ENCODE measurements at places on chromosomes 16 and 17. TPM values are rescaled to one million over a fixed set of nuclear protein-coding genes. Genes with fewer than 3 reads are reported as not detected.

- DNase-seq, result no peak
These were observed 229.9 kb downstream of the ABCC12 start for GRCh38 chr16:47925811-47926460.

Gene CACNG1
- total RNA-seq, result not detected

DNA sequence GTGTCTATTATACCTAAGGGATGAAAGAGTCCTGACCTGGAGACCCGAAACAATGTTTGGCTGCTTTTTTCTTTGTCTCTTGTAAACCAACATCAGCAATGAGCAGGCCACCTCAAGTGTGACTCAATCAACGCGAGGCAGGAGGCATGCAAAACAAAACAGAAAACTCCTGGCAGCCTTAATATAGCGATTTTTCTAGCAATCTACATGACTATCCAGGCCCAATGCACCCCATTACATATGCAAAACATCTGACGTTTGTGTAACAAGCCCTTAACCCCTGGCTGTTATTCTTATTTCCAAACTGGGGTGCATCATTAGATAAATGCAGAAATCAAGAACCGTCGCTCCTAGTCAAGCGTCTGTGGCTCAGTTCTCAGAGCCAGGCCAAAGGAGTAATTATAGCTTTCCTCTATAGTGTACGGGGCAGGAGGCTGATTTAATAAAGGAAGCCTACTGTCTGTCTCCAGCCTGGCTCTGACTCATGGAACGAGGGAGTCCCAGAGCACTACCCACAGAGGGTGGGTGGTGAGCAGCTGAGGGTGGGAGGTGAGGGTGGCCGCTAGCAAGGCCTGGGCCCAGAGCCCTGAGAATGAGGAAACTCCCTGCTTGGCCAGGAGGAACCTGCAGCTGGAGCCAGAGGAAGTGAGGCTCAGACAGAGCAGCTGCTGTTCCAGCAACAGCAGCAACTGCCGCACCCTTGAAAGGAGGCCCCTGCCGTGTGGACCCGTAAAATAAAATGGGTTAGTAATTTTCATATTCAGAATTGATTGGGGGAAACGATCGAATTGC lies 43.9 kb downstream of the CHD9 start:
- peak; percentile 40 for DNase-seq

- DNase-seq, result no peak
These were observed 78.2 kb upstream of the RNU2-1 start for GRCh38 chr17:43312011-43312410.

Gene UTP4
- 112 TPM for total RNA-seq

DNA sequence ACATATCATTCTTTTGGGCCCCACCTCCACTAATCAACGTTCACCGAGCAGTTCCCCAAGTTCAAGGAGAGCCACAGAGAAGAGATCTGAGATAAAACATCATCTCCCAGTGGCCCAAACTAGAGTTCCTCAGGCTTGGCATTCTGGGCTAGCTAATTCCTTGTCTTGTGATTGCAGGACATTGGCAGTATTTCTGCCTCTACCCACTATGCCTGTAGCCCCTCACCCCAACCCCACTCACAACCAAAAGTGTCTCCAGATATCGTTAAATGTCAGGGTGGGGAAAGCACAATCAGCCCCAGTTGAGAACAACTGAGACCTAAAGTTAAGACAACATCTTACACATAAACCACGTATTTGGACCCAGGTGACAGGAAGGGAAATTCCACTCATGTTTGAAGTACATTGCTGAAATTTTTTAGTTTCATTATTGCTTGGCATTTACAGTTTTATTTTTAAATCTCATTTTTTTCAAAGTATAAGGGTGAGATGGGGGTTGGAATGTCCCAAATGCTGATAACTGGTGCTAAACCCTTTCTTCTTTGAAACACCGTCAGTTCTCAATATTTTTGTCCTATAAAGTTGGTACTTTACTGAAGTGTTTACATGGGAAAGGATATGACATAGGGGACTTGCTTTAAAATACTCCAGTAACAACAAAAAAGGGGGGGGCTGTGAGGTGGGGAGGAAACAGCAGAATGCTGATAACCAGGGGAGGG lies 13.6 kb downstream of the ZC3H7A start:
- DNase-seq, result peak; percentile 55

- no peak for DNase-seq
These were observed 6.1 kb upstream of the WIPI1 start for GRCh38 chr17:68463211-68464019.

DNA sequence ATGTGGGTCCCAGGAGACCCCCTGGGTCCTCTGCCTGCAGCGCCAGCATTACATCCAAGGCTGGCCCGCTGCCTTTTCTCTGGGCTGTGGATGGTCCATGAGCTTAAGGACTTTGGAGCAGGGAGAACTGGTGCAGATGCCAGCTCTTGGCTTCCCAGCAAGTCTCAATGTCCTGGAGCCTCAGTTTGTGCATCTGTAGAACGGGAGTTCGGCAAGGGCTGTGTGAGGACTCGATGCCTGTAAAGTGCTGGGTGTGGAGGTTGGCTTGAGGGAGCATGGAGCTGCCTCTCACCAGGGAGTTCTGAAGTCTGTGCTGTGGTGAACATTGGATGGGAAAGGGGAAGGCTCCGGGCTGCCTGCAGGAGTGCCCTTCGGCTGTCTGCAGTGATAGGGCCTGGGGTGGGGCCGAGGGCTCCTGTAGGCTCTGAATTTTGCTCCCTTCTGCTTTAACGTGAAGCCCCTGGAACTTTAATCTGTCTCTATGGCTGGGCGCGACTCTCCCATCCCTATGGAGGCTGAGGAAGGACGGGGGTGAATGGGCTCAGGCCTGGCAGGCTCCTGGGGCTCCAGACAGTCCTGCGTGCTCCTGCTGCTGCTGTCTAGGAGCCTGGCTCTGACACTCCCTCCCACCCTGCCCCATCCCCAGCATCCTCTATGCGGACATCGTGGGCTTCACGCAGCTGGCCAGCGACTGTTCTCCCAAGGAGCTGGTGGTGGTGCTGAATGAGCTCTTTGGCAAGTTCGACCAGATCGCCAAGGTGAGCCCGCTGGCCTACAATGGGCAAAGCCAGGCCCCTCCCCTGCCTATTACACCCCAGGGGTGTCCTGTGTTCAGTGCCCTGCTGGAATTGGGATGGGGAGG lies 27.9 kb downstream of the ADCY7 start:
- DNase-seq, result no peak

Gene CDK5R1
- 24.6 TPM for total RNA-seq

DNA sequence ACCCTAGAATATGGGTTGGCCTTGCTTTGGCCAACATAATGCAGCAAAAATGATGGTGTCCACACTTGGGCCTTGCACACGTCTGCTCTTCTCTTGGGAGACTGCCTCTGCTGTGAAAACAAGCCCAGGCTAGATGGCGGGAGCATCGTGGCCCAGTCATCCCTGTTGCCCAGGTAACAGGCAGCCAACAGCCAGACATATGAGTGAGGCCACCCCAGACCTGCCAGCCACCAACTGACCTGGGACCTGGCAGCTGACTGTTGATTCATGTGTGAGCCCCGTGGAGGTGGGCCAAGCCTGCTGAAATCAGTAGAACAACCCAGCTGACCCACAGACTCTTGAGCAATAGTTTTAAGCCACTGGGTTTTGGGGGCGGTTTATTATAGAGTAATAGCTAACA lies 39.4 kb upstream of the CDH3 start:
- no peak for DNase-seq

DNA sequence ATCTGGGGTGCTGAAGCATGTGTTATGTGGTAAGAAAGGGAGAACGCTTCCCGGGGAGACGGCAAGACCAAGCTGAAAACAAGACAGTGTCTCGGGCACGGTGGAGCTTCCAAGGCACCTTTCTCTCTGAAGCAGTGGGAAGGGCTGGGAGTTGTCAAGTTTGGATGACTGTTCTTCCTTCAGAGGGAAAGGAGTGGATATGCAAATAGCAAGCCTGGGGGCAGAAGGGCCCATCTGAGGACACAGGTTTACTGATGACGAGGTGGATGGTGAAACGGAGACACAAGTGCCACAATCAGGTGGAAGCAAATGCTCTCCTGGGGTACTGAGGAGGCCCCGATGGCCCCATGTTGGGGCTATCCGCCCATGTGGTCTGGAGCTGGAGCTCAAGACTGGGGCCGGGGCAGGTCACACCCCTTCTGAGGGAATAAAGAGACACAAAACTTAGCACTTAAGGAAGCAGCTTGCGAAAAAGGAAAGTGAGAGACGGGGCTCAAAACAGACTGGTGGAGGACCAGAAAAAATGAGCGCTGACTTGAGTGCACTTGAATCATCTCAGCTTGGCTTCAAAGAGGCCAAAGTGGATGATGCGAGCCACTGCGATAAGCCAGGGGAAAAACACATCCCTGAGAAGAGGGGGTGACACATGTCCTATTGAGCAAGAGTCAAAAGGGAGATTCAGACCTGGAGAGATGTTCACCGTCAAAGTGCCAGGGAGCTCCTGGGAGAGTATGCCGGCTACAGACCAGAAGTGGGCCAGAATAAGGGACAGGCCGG lies 34.8 kb upstream of the MTSS2 start:
- no peak for DNase-seq

GRCh38 chr17:42192189-42193126 lies 1.8 kb downstream of the GHDC start:
- DNase-seq, result no peak

GRCh38 chr17:29084541-29085146 lies 41.7 kb downstream of the PIPOX start:
- no peak for DNase-seq

DNA sequence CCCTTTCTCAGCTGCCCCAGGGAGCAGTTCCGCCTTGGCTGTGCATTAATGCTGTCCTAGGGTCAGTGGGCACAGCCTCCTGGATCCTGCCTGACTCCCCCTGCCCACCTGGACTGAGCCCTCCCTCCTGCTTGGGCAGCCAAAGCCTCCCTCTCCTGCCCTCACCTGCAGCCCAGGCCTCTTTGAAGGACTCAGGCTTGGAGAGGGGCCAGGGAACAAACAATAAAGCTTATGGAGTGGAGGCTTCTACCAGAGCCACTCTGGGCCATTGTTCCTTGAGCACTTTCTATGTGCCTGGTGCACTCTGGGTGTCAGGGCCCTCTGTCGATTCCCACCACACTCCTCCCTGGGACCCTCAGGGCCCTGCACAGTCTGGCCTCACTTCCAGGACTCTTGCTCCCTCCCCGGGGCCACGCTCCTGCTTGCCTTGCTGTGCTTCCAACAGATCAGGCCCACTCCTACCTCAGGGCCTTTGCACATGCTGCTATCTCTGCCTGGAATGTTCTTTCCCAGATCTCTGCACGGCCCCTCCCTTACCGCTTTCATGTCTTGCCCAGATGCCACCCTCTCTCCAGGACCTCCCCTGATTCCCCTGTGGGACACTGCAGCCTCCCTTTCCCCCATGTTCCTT lies 5.0 kb downstream of the KCNJ12 start:
- DNase-seq, result no peak

Gene AANAT
- total RNA-seq, result not detected

- no peak for DNase-seq
These were observed 46.5 kb downstream of the IRX5 start for GRCh38 chr16:54977211-54977610.

GRCh38 chr17:65254166-65254565 lies 117.0 kb downstream of the RGS9 start:
- no peak for DNase-seq

GRCh38 chr16:84643180-84643583 lies 5.1 kb upstream of the KLHL36 start:
- DNase-seq, result no peak

Gene TBX21
- 27.9 TPM for total RNA-seq

Gene STAC2
- 0.07 TPM for total RNA-seq

DNA sequence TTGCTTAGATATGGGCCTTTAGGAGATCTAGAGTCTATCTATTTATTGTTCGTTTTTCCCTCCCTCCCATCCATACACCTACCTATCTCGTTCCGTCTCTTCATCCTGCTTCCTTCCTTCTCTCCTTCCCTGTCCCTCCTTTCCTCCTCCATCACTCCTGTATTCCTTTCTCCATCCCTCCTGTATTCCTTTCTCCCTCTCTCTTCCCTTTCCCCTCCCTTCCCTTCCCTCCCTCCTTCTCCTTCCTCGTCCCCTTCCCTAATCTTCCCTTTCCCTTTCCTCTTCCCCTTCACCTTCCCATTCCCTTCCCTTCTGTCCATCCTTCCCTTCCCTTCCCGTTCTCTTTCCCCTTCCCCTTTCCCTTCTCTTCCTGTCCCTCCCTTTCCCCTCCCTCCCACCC lies 10.6 kb downstream of the GP2 start:
- no peak for DNase-seq

GRCh38 chr16:1123525-1124230 lies 27.6 kb upstream of the C1QTNF8 start:
- DNase-seq, result no peak

Gene CRHR1
- not detected for total RNA-seq

Gene KRT12
- not detected for total RNA-seq

DNA sequence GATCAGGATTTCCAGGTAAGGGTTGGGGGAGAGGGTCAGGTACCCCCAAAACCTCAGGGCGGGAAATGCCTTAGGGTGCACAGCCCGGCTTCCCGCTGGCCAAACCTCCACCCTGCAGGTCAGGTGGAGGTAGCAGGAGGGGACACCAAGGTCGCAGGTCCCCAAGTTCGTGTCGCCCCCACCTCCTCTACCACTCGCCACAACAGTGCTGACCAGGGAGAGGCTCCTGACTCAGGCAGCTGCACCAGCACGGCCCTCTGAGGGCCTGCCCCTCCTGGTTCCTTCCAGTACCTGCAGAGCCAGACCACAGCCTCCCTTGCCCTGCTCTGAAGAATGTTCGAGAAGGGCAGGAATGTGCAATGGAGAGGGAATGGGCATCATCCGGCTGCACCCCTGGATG lies 3.9 kb downstream of the MRPL28 start:
- DNase-seq, result no peak

- DNase-seq, result no peak
These were observed 189.1 kb downstream of the CEP112 start for GRCh38 chr17:66002812-66003211.

- DNase-seq, result no peak
These were observed 25.5 kb downstream of the ASPA start for GRCh38 chr17:3501344-3501743.

DNA sequence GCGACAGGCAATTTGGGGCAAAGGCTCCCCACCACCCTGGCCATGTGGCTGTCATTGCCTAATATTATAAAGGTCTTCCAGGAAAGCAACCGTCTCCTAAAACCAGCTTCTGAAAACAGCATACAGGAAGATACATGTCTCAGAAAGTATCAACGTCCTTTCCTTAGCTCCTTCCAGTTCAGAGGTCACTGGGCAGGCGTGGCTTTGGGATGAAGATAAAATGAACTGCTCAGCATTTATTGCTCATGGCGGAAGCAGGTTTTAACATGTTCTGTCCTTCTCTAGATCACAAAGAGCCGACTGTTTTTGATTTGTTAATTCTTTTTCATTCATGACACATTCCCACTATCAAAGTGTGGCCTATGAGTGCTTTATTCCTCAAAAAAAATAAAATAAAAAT lies 8.0 kb downstream of the CFAP20 start:
- DNase-seq, result no peak

DNA sequence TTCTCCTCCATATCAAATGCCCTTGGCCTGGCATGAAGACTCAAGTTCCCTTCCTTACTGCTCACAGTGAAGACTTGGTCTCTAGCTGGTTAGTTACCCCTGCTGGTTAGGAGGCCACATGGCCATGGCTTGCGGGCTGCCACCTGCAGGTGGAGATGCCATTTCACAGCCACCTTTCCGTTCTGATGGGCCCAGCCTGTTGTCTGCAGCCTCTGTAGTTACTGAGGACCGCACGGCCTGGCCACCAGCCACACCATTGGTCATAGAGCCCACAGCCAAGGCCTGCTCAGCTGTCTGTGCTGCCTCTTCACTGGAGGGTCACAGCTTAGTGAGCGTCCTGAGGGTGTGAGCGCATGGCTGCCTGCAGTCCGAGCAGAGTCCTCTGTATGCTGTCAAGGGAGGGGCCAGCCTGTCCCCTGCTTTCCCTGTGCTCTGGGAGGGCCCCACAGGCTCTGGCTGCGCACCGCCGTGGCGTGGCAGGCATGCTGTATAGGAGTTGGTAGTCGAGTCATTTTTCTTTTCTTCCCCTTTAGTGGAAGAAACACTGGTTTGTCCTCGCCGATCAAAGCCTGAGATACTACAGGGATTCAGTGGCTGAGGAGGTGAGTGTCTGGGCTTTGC lies 59.2 kb downstream of the PLD6 start:
- peak; percentile 45 for DNase-seq

Measured in activated T-cell treated with anti-CD3 and anti-CD28 coated beads, Interleukin-2, amount 50 U/mL, for 72 hours (primary cell).